GM23338 (cell line): ENCODE measurements at places on chromosomes 7 and 10. TPM values are rescaled to one million over a fixed set of nuclear protein-coding genes. Genes with fewer than 3 reads are reported as not detected.

TMED4 gene
- total RNA-seq = 75.1 and 98.5 TPM in 2 replicates

DNA sequence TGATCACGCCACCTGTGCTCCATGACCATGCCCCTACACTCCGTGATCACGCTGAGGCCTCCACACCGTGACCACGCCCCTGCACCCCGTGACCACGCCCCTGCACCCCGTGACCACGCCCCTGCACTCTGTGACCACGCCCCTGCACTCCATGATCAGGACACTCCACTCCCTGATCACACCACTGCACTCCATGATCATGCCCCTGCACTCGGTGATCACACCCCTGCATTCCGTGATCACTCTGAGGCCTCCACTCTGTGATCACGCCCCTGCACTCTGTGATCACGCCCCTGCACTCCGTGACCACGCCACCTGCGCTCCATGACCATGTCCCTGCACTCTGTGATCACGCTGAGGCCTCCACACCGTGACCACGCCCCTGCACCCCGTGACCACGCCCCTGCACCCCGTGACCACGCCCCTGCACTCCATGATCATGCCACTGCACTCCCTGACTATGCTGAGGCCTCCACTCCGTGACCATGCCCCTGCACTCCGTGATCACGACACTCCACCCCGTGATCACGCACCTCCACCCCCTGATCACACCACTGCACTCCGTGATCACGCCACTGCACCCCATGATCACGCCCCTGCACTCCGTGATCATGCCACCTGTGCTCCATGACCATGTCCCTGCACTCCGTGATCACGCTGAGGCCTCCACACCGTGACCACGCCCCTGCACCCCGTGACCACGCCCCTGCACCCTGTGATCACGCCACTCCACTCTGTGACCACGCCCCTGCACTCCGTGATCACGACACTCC is 27.7 kb downstream of the STK32C start:
- H3K4me3 ChIP-seq = no peak overlapping the region
- no peak for DNase-seq
- no peaks in the 10 kb centered on the region for H3K27me3 ChIP-seq
- H3K27ac ChIP-seq = no peak overlapping the region

- no peak overlapping the region for H3K27ac ChIP-seq
- peaks cover 6% of the 10 kb centered on the region; the same call in 1 of the 2 replicates for H3K27me3 ChIP-seq
- DNase-seq = no peak
- H3K4me3 ChIP-seq = no peak overlapping the region
- no peaks in the 10 kb centered on the region for H3K4me1 ChIP-seq
These were observed 16.9 kb upstream of the FIGNL1 start for GRCh38 chr7:50466815-50467585.

- H3K27ac ChIP-seq = no peak overlapping the region
- no peaks in the 10 kb centered on the region for H3K36me3 ChIP-seq
- no peaks in the 10 kb centered on the region for H3K4me1 ChIP-seq
- no peaks in the 10 kb centered on the region for H3K27me3 ChIP-seq
- DNase-seq = no peak
- no peak overlapping the region for H3K4me3 ChIP-seq
These were observed 130.1 kb downstream of the ELMO1 start for GRCh38 chr7:37318541-37318940.

DNA sequence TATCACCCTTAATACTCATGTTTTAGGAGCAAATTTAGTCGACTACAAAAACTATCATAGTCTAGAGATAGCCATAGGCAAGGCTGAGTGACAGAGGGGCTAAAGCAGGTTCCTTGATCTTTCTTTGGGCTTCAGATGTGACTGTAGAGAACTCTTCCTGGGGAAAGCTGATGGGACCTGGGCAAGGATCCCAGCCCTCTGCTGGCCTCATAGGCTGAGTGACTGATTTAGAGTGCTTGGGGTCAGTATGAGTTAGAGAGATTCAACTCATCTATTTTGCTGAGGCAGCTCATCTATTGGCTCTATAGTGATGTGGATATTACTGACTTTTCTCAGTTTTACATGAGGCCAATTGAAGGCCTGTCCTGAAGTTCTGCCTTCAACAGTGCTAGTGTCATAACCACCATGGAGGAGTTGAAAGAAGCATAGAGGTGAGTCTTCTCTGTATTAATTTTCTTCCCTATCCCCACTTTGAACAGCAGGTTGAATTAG is 81.6 kb downstream of the SAMD9 start:
- no peak overlapping the region for H3K27ac ChIP-seq
- no peak for DNase-seq
- H3K36me3 ChIP-seq = no peaks in the 10 kb centered on the region
- H3K27me3 ChIP-seq = no peaks in the 10 kb centered on the region

GRCh38 chr7:88268858-88269257 is 37.8 kb downstream of the STEAP4 start:
- DNase-seq = no peak
- no peak overlapping the region for H3K27ac ChIP-seq
- no peaks in the 10 kb centered on the region for H3K36me3 ChIP-seq
- H3K4me1 ChIP-seq = no peaks in the 10 kb centered on the region; the same call in 1 of the 2 replicates

LEP gene
- total RNA-seq = not detected in 2 replicates
